ENCODE measurements at places on chromosomes 5 and 9. TPM values are rescaled to one million over a fixed set of nuclear protein-coding genes. Genes with fewer than 3 reads are reported as not detected.

- no peak for DNase-seq
These were observed 15.4 kb upstream of the TNFSF8 start for GRCh38 chr9:114945616-114946412.

DNA sequence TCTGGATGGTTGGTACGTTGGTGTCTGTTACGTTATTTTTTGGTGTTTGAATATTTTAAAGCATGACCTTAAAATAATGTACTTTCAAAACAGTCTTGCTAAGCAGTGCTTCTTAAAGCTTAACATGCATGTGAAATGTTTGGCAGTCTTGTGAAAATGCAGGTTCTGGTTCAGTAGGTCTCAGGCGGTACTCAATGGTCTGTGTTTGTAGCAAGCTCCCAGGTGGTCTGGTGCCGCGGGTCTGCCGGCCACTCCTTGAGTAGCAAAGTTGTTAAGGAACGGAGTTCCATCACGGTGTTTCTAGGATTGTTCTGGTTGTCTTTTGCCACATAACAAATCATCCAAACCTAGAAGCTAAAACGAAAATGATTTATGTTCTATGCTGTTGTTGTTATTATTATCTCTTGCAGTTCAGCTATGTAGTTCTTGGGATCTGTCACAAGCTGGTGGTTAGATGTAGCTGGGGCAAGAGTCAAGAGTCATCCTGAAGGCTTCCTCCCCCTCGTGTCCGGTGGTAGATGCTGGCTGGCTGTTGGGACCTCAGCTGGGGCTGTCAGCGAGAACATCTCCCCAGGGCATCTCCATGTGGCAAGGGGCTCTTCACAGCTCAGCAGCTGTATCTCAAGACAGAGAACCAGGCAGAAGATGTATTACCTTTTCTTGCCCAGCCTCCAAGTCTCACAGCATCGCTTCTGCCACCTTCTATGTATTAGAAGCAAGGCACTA lies 186.8 kb downstream of the PALM2AKAP2 start:
- no peak for DNase-seq

DNA sequence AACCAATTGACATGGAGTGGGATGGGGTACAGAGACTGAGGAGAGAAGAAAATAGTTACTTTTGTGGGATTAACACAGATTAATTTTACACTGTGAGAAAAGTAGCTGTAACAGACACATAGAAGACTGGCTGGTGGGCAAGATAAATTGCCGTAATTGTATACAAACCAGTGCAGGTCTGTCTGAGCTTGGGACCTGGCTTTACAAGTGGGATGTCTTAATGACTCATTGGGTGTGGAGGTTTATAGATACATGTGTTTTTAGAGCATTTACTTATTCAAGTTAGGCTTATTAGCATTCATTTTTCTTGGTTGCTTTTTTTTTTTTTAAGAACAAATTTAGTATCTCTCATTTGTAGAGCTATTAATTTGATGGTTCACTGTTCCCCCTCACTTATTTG lies 37.5 kb downstream of the SLC44A1 start:
- DNase-seq, result no peak

DNA sequence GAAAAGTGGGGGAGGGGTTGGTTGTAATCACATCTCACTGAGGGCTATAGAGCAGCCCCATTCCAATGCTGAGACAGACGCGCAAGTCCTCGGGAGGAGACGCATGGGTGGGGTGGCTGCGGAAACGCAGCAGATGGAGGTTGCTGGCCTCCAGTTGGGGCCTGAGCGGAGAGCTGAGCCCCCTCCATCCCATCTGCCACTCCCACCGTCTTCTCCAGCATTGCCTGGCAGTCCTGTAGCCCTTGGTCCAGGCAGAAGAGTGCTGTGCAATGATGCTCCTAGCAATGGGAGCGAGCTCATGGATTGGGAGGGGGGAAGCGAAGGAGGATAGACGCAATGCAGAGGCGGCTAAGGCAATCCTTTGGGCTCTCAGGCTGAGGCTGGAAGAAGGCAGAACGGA lies 79.4 kb upstream of the GLRA1 start:
- no peak for DNase-seq

DNA sequence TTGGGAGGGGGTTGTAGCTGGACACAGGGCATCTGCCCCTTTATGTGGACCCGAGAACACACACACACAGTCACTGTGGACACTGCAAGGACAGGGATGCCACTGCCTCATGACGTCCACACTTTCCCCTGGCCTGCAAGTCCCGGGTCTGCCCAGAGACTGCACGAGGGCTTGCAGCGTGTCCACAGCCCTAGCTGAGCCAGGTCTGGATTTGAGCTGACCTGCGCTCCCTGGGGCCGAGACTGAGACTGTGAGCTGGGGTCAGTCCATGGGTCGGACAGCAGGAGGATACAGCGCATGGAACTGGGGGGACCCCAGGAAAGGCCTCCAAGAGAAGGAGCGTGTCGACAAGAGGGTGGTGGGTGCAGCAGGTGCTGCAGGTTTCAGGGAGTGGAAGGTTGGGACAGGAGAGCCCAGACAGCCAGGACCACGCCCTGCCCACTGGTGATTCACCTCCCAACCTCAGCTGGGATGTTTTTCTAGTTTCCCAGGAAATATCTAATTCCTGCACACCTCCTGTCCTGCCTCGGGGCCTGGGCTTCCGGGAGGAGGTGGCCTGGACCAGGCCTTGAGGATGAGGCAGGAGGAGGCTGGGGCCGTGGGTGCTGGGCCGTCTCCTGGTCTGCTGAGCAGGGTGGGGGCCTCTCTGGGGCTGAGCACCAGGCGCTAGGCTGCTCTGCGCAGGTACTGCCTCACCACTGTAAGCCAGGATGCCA lies 806 bp upstream of the RNF224 start:
- DNase-seq, result no peak

DNA sequence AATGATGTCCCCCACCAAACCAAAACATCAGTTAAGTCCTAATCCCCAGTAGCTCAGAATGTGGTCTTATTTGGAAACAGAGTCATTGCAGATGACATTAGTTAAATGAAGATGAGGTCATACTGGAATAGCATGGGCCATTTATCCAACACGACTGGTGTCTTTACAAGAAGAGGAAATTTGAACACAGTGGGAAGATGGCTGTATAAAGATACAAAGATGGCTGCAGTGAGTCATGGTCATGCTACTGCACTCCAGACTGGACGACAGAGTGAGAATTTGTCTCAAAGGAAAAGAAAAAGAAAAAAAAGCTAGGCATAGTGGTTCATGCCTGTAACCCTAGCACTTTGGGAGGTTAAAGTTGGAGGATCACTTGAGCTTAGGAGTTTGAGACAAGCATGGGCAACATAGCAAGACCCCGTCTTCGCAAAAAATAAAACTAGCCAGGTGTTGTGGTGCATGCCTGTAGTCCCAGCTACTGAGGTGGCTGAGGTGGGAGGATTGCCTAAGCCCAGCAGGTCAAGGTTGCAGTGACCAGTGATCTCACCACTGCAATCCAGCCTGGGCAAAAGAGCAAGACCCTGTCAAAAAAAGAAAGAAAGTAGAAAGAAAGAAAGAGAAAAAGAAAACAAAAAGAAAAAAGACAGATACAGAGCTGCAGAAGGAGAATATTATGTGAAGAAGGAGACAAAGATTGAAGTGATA lies 130.0 kb upstream of the CDKN2B start:
- DNase-seq, result no peak

GRCh38 chr9:13118313-13118712 lies 161.2 kb downstream of the MPDZ start:
- no peak for DNase-seq

ZNF300 gene
- total RNA-seq, result 8.5 TPM

PCDHB15 gene
- total RNA-seq, result 1.8 TPM

DNA sequence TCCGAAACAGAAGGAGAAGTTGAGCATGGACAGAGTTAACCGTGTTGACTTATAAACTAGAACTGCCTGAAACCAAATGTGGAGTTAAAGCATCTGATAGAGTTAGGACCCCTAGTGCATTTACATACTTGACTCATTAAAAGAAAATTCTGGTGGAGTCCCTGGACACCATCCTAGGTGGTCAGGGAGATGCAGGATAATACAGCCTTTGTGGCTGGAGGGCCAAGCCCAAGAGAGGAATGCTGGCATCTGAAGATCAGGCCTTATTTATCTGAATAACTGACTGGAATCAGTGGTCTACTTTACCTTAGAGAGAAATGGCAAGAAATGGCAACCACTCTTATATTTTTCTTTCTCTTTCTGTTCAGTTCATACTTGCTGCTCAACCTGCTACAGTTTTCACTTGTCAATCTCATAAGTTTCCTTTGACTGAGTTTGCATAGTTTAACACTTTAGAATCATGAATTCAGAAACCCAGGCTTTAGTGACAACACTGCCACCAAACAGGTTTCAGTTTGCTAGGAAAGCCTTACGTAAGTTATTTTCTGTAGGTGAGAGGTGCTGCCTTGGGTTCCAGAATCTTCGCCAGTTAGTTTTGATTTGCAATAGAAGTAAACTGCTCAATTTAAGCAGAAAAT lies 10.2 kb downstream of the CMYA5 start:
- no peak for DNase-seq

Measured in hepatocyte (in vitro differentiated cells).